ENCODE measurements at places on chromosomes 2 and 18.

DNA sequence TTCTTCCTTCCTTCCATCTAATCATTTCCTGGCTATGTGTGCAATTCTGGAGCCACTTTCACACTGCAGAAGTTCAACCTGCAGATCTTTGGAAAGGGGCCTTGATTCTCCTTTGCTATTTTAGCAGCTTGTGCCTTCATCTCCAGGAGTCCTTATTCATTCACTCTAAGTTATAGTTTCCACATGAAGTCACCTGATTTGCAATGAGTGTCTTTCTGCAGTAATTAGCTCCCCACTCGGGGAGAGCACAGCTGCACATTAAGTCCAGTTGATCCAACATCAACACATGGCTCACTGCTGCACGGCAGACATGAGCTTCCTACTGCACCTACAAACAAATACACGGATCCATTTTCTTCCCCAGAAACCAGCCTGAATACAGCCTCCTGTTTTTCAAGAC, 323.1 kb upstream of the TNP1 start:
- DNase-seq, result no peak

- DNase-seq, result no peak
These were observed 136.2 kb downstream of the PXDN start for GRCh38 chr2:1607971-1608688.

DNA sequence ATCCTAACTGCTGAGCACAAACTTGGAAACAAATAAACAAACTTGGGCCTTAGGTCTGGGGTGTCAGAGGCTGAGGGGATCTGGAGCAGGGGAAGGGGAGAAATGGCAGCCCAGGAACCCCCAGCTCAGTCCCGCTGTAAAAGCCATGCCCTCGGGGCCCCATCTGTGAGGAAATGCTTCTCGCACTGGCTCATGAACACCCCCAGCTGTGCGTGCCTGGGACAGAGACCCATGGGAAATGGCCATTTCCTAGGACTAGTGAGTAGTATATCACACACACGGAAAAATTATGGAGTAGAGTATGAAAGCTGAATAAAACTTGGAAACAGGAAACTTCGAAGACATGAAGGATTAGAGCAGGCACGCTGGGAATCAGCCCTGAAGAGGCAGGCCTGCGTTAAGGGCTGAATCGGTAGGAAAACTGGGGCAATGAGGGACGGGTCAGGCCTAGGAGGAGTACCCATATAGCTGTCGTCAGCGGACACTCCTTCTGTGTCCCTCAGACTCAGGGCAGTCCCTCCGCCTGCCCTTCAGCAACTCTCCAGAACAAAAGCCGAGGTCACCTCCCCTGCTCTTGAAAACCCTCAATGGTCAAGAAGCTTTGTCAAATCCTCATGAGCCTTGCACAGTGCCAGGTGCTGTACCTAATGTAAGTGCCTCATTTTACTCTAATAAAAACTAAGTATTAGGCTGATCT, 120.8 kb upstream of the ODC1 start:
- DNase-seq, result no peak

GRCh38 chr2:212677466-212677865, 138.9 kb upstream of the ERBB4 start:
- no peak for DNase-seq

DNA sequence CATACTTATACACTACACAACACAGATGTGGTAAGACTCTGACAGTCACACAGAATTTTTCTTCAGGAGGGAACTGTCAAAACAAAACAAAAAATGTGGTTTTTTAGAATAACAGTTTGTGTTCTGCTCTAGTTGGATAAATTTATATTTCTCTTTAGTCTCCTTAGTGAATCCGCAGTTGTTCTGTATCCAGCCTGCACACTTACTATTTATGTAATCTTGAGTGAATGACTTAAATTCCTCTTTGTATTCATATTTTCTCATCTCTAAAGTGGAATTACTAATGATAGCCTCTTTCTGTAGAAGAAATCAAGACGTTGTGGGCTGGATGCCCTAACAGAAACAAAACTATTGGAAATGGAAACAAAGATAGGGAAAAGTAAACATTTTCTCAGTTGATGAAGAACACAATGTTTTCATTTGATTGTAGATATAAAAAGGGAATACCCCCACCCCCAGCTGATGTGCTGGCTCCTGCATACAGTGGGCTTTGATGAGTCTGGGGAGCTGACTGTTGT, 375.2 kb downstream of the TRIB2 start:
- no peak for DNase-seq

DNA sequence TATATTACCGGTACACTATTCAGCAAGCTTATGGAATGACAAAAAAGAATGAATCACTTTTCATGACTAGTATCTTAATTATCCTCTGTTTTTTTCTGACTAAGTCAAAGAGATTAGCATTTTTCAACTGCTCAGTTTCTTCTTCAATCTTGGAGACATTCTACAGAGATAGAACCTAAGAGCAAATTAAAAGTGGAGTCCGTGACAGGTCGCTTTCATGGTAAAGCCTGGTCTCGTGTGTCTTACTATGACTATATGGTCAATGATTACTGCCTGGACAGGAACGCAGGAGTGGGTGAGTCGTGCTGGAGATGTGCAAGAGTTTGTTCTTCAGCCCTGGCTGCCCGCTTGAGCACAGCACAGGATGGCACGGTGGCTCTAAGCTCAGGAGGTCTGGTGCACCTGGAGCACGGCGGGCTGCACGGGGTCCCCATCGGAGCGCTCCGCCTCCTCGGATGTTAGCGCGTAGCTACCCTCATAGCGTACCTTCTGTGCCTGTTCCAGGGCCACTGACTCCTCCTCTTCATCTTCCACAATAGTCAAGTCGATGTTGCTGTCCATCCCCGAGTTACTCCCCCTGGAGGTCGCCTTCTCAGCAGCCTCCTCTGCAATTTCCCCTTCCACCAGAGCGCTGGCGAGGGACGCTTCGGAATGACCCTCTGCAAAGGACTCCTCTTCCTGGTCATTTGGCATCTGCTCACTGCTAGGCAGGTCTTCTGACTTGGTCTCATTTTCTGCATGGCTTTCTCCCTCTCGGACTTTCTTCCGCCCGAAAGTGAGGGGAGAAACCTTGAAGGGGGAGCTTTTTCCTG, 11.1 kb downstream of the CAVIN2 start:
- no peak for DNase-seq

- no peak for DNase-seq
These were observed 155.4 kb downstream of the ARL4C start for GRCh38 chr2:234341306-234341985.
